Urothelium cell line (cell line): ENCODE measurements at places on chromosomes 2 and 18.

DNA sequence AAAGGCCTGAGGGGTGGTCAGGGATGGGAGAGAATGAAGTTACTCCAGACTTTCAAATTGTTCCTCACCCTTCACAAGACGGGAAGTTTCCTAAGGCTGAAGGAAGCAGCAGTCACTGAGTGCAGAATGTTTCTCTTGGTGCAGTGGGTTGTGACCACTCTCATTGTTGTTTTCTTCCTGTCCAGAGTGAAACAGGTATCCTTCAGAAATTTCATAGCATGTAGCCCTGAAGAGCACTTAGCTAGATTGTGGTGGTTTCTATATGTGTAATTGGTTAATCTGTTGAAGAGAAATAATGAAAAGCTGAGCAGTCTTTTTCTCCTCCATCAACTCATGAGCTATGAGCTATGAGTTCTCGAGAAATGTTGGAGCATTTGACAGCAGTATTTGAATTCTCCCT, 96.8 kb downstream of the GPD2 start:
- no peak for DNase-seq

DNA sequence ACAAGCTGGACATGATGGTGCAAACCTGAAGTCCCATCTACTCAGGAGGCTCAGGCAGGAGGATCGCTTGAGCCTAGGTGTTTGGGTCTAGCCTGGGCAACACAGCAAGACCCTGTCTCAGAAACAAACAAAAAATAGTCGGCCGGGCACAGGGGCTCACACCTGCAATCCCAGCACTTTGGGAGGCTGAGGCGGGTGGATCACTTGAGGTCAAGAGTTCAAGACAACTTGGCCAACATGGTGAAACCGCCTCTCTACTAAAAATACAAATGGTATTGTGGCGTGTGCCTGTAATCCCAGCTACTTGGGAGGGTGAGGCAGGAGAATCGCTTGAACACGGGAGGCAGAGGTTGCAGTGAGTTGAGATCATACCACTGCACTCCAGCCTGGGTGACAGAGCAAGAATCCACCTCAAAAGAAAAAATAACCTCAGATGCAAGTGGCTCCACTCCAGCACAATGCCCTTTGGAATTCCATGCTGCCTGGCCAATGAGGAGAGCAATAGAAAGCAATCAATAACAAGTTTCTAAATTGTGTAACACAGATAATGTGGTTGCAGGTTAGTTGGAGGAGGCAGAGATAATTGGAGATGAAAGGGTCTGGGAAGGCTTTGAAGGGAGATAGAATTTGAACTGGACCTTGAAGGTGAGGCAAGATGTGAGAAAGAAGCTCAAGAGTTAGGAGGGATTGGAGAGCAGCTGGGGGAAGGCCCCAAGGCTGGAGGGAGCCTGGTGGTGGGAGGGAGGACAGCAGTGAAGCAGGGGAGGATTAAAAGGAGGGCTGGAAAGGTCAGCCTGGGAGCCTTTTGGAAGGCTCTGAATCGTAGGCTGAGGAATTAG, 6.0 kb downstream of the TTC31 start:
- DNase-seq, result no peak

- no peak for DNase-seq
These were observed 41.6 kb upstream of the ANXA4 start for GRCh38 chr2:69700381-69700780.

- no peak for DNase-seq
These were observed 578.7 kb upstream of the ID2 start for GRCh38 chr2:8103085-8103708.

DNA sequence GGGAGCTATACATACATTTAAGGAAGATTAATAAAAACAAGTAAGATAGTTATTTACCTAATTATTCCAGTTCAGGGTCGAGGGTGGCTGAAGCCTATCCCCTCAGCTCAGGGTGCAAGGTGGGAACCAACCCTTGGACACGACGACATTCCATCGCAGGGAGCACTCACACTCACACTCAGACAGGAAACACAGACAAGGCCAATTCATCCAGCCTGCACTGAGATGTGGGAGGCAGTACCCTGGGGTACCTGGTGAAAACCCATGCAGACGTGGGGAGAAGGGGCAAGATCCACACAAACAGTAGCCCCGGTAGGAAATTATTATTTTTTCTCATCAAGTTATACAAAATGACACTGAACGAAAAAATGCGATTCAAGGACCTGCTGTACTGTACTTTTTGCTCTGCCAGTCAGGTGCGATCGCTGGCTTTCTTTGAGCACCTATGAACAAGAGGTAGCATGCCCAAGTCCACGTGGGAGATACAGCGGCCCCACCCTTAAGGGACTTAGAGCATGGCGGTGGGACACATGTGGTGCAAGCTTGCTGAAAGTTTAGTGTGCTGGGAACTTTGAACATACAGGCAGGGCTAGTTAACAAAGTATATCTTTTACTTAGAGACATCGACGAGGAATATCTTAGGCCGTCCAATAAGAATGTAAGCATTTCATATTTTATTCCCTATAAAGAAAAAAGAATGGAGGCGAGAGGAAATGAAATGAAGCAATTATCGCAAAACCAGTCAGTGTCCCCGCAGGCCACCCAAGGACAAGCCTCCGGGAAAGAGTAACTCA, 624 bp downstream of the METTL8 start:
- DNase-seq, result peak; percentile 26

GRCh38 chr2:170819680-170820664, 3.3 kb downstream of the GAD1 start:
- no peak for DNase-seq

GRCh38 chr18:8232791-8233190, 376.4 kb upstream of the RAB12 start:
- no peak for DNase-seq

DNA sequence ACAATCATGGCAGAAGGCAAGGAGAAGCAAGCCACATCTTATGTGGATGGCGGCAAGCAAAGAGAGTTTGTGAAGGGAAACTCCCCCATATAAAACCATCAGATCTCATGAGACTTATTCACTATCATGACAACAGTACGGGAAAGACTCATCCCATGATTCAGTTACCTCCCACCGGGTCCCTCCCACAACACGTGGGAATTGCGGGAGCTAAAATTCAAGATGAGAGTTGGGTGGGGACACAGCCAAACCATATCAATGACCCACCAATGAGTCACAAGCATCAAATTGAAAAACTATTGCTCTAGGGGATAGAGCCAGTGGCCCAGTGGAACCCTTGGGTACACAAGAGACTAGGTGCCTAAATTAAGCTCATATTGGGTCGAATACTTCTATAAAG, 157.4 kb downstream of the FBXO15 start:
- no peak for DNase-seq

DNA sequence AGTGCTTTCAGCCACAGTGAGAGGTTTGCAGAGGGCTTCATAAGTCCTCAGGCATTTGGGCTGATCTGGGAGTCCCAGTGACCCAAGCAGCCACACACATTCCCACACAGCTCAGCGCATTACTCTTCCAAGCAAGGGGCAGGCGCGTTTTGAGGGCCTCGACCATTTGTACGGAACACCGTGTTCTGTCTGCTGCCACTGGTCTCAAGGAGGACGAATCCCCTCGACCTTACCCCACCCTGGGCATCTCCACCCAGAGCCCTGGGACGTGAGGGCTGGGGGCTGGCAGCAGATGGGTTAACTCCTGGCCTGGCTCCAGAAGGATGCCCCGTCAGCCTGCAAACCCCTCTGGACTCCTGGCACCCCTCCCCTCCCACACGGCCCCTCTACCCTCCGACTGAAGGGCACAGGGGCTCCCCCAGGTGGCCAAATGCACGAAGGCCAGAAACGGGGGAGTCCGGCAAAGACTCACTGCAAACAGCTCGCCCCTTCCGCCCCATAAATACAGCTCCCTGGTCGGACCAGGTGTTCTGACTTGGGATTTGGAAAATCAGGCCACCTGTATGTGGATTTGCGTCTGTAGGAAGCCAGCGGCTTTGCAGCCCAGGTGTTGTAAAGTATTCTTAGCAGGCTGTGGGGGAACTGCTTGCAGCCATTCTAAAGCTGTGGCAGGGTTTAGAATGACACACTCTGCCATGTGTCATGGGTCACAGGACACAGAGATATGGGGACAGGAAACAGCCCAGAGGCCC, 33.6 kb upstream of the PTMA start:
- DNase-seq, result peak; percentile 56

DNA sequence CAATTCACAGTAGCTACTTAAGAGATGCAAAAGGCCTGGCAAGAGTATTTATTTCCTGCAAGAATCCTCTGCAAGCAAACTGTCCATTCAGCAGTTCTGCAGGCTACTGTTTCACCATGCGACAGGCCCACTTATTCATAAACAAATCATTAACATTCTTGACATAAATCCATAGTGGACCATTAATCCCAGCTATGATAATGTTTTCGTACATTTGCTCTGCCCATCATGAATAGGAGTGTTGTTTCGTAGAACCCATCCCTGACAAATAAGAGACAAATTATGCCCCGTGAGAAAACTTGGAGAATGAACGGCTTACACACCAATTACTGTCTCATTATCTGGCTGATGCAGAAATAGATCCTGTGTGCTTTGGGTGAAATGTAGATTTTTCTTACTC, 65.4 kb downstream of the PID1 start:
- DNase-seq, result no peak

- DNase-seq, result no peak
These were observed 33.4 kb downstream of the MYCN start for GRCh38 chr2:15973481-15974401.

- peak; percentile 9 for DNase-seq
These were observed 271.6 kb upstream of the SESTD1 start for GRCh38 chr2:179536185-179536584.

- no peak for DNase-seq
These were observed 201.0 kb downstream of the RIT2 start for GRCh38 chr18:42914476-42914875.

DNA sequence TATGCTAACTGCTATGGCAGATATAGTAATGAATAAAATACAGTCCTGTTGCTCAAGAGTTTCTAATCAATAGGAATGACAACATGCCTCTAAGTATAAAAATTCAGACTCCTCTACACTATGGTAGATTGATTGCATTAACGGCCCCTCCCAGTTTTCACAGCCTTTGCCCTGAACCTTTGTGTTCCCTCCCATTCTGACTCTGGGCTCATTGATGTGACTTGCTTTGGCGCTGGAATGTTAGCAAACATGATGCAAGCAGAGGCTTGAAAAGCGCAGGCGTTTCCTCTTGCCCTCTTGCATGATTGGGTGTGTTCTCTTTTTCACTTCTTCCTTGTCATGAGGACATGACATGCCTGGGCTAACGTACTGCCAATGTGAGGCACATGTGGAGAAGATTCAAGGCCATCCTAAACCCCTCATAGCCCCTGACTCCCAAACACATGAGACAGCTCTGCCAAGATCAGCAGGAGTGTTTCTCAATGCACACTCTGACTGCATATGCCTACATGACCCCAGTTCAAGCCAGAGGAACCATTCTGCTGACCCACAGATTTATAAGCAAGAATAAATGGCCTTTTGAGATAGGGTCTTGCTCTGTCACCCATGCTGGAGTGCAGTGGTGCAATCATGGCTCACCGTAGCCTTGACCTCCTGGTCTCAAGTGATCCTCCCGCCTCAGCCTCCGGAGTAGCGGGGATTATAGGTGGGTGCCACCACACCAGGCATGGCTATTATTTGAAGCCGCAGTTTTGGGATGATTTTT, 49.7 kb upstream of the CD28 start:
- no peak for DNase-seq

GRCh38 chr2:97763176-97763845, 49.9 kb downstream of the ZAP70 start:
- no peak for DNase-seq

GRCh38 chr2:228767196-228767595, 503.9 kb downstream of the PID1 start:
- DNase-seq, result no peak

DNA sequence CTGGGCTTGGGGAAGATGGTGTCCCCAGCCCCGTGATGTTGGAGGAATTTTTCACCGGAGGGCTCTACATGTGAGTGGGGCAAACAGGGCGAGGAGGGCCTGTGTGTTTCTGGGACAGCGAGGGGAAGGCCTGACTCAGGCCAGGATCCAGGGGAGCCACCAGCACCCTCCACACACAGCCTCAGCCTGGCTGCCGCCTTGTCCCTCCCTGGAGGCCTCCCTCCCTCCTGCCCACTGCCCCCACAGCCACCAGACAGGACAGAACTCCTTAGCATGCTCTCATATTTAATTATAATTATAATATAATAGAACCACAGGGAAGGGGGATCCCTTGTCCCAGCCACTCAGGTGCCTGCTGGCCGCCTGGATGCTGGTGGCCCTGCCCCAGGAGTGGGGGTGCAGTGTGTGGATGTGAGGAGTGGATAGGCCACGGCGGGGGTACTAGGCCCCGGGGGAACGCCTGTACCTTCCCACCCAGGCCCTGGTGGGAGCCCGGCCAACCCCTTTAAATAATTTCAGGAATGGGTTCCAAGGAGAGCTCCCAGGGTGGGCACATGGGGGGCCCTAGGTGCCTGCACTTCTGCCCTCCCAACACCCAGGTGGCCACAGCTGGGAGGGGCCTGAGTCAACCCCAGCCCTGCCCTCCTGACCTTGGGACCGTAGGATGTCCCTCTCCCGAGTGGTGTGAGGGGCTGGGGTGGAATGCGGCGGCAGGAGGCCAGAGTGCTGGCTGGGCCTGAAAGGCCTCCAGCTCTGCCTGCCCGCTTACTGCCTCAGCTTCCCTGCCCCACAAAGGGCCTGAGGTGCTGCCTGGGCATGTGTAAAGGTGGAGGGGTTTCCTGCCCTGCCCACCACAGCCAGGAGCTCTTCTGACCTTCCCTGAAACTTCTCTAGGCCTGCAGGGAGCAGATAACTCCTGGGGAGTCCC, 8.8 kb downstream of the PDCD1 start:
- DNase-seq, result no peak

GRCh38 chr2:96320728-96321622, 4.1 kb upstream of the ITPRIPL1 start:
- no peak for DNase-seq

DNA sequence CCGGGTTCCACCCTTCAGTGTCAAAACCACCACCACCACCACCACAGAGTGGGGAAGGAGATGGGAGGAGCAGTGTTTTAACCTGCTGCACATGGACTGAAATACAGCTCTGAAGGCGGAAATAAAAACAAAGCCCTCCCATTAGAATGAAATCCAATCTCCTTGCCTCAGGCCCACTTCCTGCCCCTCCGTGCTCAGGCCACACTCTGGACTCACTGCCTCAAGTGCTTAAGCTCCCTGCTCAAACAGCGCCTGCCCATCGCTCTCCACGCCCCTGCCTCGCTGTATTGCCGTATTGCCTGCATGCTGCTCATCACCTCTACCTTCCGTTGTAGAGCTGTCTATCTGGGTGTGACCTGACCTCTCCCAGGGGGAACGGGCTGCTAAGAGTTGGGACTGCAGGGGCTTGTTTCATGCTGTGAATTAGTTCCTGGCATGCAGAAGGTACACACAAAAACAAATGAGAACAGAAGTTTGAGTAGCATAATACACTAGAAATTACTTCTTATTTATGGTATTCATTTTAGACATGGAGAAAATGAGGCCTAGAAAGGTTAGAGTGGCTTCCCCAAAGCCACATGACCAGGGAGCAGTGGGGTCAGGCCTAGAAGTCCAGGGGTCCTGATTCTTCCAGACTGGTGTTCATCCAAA, 31.6 kb upstream of the NEB start:
- no peak for DNase-seq

DNA sequence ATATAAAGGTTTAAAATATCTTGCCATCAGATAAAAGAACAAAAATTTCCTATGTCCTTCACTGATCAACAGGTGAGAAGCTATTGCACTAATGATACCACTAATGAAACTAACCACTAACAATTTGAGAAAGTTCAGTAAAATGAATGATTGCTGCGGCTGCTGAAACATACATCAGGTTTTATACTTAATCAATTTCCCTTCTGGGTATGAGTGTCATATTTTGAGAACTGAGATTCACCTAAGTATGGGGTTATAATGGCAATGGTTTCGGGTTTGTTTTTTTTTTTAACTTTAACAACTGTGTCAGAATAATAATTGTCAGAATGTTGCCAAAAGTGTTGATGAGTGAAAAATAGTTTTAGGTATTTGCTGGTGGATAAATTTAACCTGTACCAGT, 151.3 kb upstream of the SLC39A10 start:
- DNase-seq, result no peak
